Mesothelial cell of epicardium (in vitro differentiated cells): ENCODE measurements at places on chromosomes 3 and 15.

- H3K4me3 ChIP-seq: no peak overlapping the region
- DNase-seq: no peak
- H3K36me3 ChIP-seq: peaks cover 34% of the 10 kb centered on the region
- H3K27ac ChIP-seq: no peak overlapping the region
- H3K4me1 ChIP-seq: peaks cover 26% of the 10 kb centered on the region
These were observed 102.2 kb downstream of the NEDD4 start for GRCh38 chr15:55891196-55891595.

GRCh38 chr15:78702609-78703333 lies 61.8 kb upstream of the CHRNB4 start:
- DNase-seq: no peak
- no peaks in the 10 kb centered on the region for H3K4me1 ChIP-seq
- H3K36me3 ChIP-seq: no peaks in the 10 kb centered on the region

DNA sequence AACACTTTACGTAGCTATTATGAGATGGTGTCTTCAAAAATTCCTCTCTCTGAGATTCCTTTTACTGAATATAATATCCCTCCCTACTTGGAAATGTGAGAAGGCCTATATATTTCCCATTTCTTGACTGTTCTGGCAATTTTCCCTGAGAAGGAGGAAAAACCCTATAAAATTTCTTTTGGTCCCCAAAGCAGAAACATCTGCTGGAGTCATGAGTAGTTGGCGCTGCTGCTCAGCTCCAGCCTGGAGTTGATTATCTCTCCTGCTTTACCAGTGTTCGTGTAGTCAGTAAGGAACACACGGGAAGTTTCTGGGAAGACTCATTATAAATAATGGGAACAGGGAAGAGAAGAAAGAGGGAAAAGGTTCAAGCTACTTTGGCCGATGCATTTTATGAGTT lies 680.1 kb downstream of the EPHA3 start:
- H3K36me3 ChIP-seq: no peaks in the 10 kb centered on the region
- H3K4me1 ChIP-seq: peaks cover 11% of the 10 kb centered on the region
- DNase-seq: no peak
- H3K4me3 ChIP-seq: no peak overlapping the region
- peak overlapping the region; percentile 76 for H3K27ac ChIP-seq
- H3K27me3 ChIP-seq: no peaks in the 10 kb centered on the region

- no peak for DNase-seq
- H3K4me1 ChIP-seq: no peaks in the 10 kb centered on the region
- H3K4me3 ChIP-seq: no peak overlapping the region
- H3K27ac ChIP-seq: no peak overlapping the region
- H3K27me3 ChIP-seq: no peaks in the 10 kb centered on the region
These were observed 29.0 kb downstream of the CD80 start for GRCh38 chr3:119530456-119530855.

- no peaks in the 10 kb centered on the region for H3K27me3 ChIP-seq
- DNase-seq: no peak
- no peak overlapping the region for H3K4me3 ChIP-seq
- H3K4me1 ChIP-seq: peaks cover 3% of the 10 kb centered on the region
- no peak overlapping the region for H3K27ac ChIP-seq
These were observed 82.8 kb downstream of the DHX36 start for GRCh38 chr3:154241496-154241895.

DNA sequence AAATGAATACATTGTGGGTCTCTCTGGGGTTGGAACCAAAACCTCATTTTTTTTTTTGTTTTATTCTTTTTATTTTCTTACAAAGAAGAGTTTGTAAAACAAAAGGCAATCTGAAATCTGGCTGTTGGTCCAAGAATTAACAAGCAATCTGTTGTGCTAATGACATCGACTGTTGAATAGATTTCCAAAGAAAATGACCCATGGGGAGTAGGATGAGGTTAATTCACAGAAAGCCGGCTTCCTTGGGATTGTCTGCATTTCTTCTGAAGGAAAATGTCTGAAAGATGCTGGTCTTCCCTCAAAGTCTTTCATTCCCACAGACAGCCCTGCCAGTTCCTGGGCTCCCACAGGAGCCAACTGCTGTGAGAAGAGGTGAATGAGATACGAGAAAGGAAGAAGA lies 92.9 kb downstream of the LRRC3B start:
- no peaks in the 10 kb centered on the region for H3K4me1 ChIP-seq
- H3K36me3 ChIP-seq: no peaks in the 10 kb centered on the region
- no peak overlapping the region for H3K27ac ChIP-seq
- no peak overlapping the region for H3K4me3 ChIP-seq
- DNase-seq: no peak
